ENCODE measurements at places on chromosomes 13 and 19.

DNA sequence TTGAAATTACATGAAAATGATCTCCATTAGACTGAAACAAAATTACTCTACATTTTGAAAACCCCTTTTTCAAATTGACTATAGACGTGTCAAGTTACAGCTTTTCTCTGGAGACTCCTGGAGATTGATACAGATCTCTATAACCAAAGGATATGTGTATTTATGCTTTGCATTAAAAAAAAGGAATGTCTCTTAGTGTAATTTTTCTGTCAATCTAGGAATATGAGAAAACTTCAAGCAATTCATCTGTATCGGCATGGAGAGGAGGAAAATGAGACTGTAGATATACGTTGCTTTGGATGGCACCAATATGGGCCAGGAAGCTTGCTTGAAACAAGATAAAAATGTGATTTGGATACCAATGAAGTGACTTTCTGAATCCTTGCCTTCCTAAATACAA lies 286.6 kb downstream of the PCDH9 start:
- DNase-seq = no peak

DNA sequence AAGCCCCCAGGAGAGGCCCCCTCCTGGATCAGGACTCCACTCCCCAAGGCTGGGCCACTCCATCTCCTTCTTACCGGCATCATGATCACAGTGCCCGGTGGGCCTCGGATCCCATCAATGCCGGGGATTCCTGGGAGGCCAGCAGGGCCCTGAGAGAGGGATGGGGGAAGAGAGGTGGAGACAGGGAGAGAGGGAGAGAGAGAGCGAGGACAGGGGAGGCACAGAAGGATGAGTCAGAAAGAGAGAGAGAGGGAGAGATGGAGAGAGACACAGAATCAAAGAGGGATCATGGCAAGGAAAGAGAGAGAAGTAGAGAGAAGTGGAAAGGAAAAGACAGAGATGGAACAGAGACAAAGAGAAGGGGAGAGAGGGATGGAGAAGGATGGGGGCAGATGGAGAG lies 13.8 kb downstream of the COL5A3 start:
- DNase-seq = no peak

- DNase-seq = no peak
These were observed 12.2 kb downstream of the RHPN2 start for GRCh38 chr19:33052352-33052972.

DNA sequence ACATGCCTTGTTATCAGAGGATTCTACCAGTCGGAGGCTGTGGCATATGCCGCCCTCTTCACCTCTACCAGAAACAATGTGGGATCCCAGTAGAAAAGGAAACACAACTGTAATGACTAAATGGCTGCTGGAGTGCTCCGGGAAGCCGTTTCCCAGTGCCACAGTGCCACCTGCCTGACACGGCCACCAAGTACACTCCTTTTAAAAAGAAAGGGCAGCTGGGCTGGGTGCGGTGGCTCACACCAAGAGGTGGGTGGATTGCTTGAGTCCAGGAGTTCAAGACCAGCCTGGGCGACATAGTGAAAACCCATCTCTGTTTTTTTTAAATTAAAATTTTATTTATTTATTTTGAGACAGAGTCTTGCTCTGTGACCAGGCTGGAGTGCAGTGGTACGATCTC lies 67.3 kb downstream of the TRPM4 start:
- no peak for DNase-seq

DNA sequence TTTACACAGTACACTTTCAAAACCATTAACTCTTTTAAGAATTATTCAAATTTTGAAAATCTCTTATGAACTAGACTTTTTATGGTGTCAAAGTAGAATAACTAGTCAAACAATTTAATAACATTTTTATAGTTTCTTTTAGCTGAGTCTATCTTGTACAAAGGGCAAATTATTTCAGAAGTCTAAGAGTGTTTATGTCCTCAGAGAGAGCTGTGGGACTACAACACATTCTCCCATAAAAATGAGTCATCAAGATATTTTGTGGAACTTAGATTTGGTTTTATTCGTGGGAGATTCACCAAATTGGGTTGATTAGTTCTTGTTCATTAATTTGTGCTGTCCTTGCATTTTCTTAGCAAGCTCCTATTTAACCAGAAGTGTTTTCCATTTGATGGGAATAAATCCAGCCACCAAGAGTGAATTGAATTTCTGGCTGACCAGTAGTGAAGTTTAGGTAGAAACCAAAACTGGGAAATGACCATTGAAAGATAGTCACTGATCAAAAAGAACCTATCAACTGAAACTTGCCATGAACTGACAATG lies 291.0 kb downstream of the DLEU7 start:
- DNase-seq = no peak

GRCh38 chr13:95289020-95289444 lies 12.2 kb downstream of the ABCC4 start:
- no peak for DNase-seq

- no peak for DNase-seq
These were observed 27.3 kb upstream of the VWA8 start for GRCh38 chr13:41988244-41988643.

GRCh38 chr13:50197705-50198104 lies 182.5 kb downstream of the KCNRG start:
- DNase-seq = no peak

GRCh38 chr19:15324791-15325519 lies 7.4 kb downstream of the BRD4 start:
- no peak for DNase-seq

- DNase-seq = no peak
These were observed 62.2 kb downstream of the RASA3 start for GRCh38 chr13:114070098-114070799.

GRCh38 chr13:41707194-41707821 lies 250.0 kb downstream of the RGCC start:
- DNase-seq = no peak

DNA sequence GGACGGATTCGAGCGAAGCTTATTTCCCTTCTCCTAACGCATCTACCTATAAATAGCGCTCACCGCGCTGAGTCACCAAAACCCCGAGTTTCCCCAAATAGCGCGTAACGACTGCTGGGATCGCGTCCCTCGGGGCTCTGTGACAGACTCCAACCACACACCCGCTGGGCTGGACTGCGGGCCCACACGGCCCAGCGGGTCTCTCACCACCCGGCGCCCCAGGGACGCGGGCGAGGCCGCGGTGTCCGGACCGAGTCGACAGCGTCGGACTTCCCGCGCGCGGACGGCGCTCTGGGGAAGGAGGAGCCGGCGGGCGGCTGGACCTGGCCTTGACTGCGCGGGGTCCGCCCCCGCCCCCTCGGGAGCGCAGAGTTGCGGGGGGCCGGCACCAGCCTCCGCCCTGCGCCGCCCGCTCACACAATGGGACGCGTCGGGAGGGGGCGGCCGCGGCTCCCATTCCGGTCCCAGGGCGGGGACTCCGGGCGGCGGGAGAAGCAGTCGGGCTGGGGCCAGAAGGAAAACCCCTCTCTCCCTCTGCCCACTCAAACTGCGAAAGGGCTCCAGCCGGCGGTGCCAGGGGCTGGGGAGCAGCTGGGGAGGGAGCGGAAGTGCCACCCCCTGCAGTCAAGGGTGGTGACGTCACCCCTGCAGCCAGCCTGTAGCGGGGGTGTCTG lies 108.8 kb downstream of the KCNRG start:
- peak; percentile 82 for DNase-seq

- no peak for DNase-seq
These were observed 6.4 kb downstream of the PNPLA6 start for GRCh38 chr19:7541828-7542443.

DNA sequence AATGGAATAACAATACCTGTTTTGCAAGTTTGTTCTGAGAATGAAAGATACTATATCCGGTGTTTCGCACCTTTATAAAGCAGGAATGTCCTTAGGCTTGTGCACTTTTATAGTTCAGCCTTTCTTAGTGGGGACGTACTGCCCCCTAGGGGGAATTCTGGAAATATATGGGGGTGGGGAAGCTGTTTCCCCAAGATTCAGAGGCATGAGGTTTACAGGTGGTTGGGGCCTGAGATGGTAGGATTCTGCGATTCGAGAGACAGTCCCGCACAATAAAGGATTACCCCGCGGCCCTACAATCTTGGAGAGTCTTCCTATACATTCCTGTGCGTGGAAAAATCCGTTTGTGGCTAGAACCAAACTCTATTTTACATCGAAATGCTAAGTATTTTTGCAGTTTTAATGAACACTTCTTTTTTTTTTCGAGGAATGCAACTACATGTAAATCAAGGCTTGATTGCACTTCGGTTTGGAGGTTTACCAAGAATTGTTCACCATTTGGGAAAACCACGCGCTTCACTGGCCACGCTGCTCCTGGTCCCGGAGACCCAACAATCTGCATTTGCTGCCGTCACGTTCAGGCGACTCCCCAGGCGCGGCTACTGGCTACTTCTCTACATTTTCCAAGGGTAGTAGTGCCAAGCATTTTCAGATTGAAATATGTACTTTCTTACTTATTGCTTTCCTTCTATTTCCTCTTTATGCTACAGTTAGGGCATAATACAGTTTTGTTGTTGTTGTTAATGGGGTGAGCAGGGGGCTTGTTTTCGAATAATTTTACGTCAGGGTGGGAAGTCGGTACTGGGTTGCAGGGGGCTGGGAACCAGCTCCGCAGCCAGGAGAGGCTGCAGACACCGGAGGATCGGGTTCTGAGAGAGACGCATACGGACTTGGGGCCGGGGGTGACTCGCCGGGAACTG lies 830 bp downstream of the NEK5 start:
- DNase-seq = no peak

- no peak for DNase-seq
These were observed 23.2 kb upstream of the RPL21 start for GRCh38 chr13:27228131-27228530.

- no peak for DNase-seq
These were observed 45.6 kb upstream of the MRI1 start for GRCh38 chr19:13718733-13719132.

DNA sequence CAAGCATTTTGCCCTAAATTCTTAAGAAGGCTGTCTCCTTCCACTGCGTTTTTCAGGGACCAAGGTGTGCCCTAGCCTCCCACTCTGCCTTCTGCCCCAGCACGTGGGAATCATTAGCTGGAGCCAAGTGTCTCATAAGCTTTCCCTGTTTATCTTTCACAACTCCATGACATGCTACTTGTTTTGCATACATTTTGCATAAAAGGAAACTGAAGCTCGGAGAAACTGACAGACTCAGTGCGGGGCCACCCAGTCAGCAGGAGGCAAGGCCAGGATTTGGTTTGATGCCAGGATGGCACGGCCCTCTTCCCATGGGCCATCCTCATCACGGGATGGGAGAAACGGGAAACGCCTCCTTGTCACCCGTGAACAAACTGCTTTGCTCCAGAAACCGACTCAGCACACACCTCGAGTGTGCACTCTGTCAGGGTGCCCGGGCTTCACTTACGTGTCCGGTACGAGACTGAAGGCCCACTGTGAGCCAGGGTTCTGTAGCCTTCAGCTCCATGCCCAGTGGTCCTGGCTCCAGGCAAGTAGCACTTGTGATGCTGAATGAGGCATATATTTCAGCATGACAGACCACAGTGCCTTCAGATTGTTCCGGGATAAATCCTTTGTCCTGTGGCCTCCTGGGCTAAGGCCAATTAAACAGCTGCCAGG lies 9.6 kb downstream of the CEBPA start:
- DNase-seq = no peak

DNA sequence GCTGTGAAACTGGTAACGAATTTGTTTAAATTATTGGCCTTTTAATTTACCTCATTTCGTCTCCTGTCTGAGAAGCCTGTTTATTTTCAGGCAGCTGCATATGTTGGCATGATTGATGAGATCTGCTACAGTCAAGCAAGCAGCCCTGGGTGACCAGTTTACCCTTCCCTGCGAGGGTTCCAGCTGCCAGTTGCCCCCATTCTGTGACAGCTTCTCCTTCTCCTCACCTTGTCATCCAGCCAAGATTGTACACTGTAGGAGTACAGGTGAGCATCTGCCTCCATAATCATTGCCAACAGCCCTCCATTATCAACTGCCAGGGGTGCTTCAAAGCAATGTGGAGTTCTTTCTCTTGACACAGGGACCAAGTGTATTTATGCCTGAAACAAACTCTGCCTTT lies 1979.9 kb upstream of the PRR20A start:
- DNase-seq = no peak

DNA sequence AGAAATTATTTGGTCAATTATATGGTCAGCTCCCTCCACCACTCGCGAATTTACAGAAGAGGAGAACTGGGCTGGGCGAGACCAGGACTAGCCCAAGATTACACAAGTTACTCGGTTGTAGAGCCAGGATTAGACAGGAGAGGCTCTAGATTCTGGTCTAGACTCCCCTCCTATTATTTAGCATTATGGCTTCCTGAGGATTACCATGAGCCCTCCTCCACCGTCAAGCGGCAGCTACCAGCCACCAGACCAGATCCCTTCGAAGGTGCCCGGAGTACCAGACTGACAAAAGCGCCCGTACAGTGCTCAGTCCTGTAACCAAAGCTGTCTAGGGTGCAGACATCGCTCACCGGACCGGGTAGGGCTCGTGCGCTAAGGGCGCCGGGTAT lies 497 bp upstream of the MLNR start:
- DNase-seq = no peak

GRCh38 chr13:48251611-48252081 lies 18.6 kb downstream of the ITM2B start:
- DNase-seq = no peak

- DNase-seq = no peak
These were observed 17.9 kb downstream of the BTBD2 start for GRCh38 chr19:1997353-1998233.

GRCh38 chr19:1944916-1945561 lies 4.1 kb downstream of the CSNK1G2 start:
- DNase-seq = no peak

- no peak for DNase-seq
These were observed 8.2 kb downstream of the RASGRP4 start for GRCh38 chr19:38417544-38418506.

- peak; percentile 41 for DNase-seq
These were observed 130.4 kb downstream of the DPF1 start for GRCh38 chr19:38093587-38093986.

GRCh38 chr13:42487221-42487620 lies 86.7 kb upstream of the TNFSF11 start:
- no peak for DNase-seq

GRCh38 chr19:38015216-38015615 lies 108.2 kb downstream of the SIPA1L3 start:
- DNase-seq = no peak

GRCh38 chr19:3821156-3821555 lies 35.0 kb upstream of the MATK start:
- no peak for DNase-seq

DNA sequence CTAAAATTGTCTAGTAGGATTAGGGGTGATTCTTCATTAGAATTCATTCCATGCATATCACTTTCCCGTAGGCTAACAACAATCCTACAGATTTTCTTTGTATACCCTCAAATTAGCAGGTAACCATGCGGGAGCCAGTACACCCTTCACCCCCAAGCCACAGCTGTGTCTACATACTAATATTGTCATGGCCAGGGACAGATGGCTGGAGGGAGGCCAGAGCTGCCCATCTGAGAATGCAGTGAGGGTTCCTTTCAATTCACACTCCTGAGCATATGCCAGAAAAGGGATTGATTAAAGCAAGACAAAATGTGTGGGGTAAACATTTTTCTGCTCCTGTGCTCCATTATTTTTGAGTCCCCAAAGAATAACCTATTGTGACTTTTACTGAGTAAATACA lies 68.9 kb downstream of the FREM2 start:
- no peak for DNase-seq

All from hypothalamus (tissue), 51 donors.